ENCODE measurements at places on chromosomes 5 and 9.

DNA sequence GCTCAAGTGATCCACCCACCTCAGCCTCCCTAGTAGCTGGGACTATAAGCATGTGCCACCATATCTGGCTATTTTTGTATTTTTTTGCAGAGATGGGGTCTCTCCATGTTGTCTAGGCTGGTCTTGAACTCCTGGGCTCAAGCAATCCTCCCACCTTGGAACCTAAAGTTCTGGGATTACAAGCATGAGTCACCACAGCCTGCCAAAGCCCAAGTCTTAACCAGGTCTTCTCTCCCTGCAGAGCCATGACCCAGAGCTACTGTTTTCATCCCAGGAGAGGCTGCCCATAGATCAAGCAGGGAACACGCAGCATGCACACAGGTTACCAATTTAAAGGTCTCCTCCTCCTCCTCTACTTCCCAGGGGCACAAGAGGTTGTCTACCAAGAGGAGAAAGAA is 29.7 kb downstream of the PCDHGC5 start:
- DNase-seq: no peak

DNA sequence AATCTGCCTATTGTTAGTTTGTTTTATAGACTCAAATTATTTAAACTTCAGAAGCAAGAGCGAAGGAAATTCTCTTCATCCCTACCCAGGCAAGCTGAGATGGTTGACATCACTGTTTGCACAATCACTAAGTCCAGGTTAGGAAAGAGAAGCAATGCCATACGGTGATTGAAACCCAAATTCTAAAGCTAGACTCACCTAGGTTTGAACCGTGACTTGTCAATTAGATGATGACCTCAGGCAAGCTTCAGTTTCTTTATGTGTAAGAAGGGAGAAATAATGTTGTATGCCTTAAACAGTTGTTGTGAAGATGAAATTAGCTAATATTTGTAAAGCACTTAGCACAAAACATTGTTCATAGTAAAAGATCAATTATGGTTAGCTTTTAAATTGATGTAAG is 96.5 kb upstream of the ANKRD55 start:
- no peak for DNase-seq

DNA sequence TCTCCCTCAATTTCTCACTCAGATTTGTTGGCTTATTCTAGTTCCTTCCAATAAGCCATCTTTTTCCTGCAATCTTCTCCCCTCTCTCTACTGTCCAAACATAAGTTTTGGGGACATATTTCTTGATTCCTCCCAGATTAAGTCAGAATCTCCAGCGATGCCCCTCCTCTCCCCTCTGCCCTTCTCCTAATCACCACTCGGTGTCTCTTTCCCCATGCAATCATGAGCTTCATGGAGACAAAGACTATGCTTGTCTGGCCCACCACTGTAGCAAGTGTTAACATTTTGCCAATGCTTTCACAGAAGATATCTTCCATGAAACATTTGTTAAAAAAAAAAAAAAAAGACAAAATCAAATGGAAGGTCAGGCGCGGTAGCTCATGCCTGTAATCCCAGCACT is 42.4 kb downstream of the PDE6A start:
- no peak for DNase-seq

GRCh38 chr9:123250504-123250903 is 17.9 kb downstream of the STRBP start:
- no peak for DNase-seq

DNA sequence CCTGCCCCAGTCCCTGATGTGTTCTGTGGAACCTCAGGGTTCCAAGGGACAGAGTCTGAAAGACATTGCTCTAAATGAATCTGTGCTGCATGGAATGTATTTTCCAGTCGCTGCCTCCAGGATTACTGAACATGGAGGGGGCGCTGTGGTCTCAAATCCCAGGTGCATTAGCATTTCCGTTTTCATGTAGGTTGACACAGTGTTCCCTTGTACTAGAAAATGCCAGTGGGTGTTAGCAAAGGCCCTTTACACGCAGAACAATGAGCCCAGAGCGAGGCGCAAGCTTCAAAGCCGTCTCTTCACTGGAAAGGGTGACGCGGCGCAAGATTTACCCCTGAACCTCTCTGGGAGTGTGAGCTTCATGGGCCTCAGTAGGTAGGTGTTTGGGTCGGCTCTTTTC is 308.3 kb downstream of the SLIT3 start:
- no peak for DNase-seq

DNA sequence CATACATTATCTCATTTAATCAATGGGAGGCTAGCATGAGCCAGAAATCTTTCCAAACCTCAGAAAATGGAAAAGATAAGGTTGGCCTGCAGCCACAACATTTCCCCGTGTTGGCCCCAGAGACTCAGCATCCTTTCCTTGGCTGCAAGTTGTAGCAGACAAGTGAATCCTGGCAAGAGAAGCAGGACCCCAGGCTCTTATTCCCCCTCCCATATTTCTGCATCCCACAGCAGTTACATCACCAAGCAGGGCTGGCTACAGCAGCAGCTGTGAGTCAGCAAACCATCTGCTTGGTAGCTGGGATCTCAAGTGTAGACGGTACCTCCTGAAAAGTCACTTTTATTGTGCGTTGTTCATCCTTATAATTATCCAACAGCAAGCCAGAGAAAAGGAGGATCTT is 212.4 kb downstream of the GNA14 start:
- DNase-seq: no peak

- DNase-seq: no peak
These were observed 664.8 kb upstream of the ZNF608 start for GRCh38 chr5:125411071-125411743.

DNA sequence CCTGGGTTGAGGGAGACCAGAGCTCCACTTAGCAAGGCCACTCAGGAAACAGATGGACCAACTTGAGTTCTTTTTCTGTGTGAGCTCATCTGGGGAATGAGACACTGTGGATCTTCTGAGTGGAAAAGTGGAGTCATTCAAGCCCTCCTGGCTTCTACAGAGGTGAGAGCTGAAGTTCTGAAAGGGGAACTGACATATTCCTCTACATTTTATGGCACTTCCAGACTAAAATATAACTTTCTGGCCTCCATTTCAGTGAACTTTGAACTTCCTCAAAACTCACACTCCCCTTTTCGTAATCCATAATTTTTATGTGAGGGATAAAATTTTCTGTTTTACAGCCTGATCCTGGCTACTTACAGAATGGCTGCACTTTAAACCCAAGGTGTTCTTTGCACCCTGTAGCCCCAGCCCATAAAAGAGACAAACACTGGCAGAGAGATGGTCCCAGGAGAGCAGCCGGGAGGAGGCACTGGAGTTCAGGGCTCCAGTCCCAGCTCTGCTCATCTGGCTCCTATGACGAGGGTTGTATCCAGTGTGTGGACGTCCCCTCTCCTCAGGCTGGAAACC is 10.8 kb downstream of the SPAAR start:
- no peak for DNase-seq

Measured in stimulated activated CD8-positive, alpha-beta memory T cell treated with anti-CD3 and anti-CD28 coated beads, Interleukin-7, amount 100 ng/mL, for 1 hour (primary cell).